ENCODE measurements at places on chromosomes 11 and 22. TPM values are rescaled to one million over a fixed set of nuclear protein-coding genes. Genes with fewer than 3 reads are reported as not detected.

DNA sequence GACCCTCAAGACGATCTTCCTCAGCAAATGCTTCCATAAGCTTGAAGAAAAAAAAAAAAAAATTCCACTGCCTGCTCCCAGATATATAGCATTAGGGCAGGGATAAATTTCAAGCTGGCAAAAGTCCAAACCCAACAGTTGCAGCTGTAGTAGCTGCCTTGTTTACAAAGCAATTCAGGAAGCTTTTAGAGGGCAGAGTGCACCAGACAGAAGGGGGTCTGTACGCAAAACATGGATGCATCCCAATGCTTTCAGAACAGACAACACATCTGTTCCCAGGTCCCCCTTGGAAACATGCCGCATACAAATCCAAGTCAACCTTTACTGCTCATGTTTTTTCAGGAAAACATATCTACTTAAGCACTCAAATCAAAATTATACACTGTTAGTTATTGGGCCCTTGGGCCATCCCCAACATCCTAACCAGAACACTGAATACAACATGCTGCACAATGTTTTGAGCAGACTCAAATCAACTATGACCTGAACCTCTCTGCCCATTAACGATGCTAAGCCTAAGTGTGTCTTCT, 94.5 kb downstream of the CADM1 start:
- DNase-seq, result no peak

DNA sequence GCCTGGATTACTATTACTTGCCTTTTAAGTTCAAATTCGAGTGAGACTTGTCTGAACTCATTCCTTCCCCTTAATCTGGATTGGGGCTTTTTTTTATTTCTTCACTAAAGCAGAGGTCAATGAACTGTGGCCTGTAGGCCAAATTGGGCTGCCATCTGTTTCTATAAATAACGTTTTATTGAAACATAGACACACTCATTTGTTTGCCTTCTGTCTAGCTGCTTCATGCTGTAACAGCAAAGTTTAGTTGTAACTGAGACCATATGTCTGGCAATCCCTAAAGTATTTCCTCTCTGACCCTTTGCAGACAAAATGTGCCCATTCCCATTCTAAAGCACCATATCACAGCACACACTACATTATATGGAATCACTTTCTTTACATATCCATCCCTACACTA, 207.9 kb upstream of the ISX start:
- no peak for DNase-seq

DNA sequence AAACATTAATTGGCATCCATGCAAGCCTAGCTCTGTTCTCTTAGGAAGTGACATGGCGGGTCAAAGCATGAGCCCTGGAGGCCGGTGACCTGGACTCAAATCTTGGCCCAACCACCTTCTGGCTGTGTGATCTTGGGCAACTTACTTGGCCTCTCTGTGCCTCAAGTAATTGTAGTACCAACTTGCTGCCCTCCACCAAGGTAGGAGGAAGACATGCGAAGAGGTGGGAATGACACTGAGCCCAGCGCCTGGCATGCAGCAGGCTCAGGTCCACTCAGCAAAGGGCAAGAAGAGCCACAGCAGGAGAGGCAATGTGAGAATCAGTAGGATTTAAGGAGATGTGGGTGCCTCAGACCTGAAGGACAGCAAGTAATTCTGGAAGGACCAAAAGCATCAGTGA, 59.6 kb upstream of the SLC22A12 start:
- no peak for DNase-seq

DNA sequence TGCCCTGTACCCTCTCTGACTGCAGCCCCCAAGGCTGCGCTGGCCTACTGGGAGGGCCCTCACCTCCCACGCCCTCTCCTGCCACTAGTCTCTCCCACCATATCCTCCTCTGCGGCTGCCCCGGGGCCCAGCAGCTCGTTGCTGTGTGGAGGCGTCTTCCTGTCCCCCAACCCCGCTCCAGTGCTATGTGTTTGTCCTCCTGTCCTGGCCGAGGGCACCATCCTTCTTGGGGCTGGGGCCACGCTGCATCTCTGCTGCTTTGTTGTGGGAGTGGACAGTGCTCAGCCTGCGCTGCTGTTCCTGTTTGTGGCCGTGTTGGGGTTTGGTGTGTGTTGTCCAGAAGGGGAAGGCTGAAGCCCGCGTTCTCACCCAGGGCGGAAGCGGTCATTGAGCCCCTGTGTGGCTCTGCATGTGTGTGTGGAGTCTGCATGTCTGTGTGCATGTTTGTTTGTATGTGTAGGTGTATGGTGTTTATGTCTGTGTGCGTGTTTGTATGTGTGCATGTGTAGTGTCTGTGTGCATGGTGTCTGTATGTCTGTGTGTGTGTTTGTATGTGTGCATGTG, 15.7 kb downstream of the TPCN2 start:
- DNase-seq, result no peak

GRCh38 chr22:46362934-46363515, 27.5 kb downstream of the TRMU start:
- DNase-seq, result no peak

GRCh38 chr22:46251266-46251665, 1.2 kb upstream of the CDPF1 start:
- no peak for DNase-seq

DNA sequence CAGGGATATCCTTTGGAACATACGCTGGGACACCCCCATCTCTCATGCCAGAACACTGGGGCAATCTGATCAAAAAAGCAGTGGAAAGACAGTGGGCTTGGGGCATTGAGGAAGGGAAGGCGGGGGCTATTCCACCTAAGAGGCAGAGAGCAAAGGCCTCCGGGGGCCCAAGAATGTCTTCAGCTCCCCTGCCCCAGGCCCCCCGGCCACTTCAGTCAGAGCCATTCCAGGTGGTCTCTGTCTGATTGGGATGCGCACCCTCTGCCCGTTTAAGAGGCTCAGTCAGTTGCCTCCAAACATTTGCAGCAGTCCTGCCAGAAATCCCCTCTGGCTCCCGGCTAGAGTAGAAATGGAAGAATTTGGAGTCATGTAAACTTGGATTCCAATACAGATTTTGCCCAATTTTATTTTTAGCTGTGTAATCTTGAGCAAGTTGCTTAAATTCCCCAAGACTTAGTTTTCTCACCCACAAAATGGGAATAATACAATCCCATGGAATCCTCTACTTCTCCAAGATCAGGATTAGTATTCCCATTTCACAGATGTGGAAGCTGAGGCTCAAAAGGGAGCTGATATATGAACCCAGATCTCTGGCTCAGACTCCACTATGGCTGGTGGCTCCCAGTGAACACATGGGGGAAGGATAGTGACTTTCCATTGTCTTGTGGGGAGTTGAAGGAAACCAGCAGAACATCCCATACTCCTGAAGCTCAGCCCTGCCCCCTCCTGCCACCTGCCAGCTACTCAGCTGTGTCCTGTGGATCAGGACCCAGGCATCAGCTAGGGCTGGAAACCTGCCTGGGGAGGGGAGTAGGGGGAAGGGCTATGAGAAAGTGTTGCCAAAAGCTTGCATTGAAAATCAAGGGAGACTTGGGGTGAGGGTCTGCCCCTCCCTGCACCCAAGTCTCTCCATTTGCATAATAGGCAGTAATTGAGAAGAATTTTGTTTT, 6.1 kb upstream of the WNT11 start:
- no peak for DNase-seq

- DNase-seq, result no peak
Observed at GRCh38 chr11:74707602-74708510, 23.4 kb downstream of the CHRDL2 start.

DNA sequence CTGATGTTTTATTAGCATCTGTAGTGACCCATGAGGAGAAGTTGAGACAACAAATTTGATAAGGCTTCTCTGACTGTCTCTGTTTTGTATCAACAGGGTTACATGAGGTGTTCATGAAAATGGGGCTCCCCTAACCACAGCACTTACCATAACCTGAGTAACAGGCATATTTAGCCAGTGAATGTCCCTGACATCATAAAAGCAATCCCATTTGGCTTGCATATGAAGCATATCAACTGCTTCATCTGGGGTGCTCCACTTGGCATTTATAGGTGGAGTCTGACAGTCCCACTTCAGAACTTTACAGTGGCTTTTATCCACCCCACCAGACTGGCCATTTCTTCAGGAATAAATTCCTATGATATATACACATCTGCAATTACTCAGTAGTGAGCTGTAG, 257.6 kb downstream of the LUZP2 start:
- DNase-seq, result no peak

DNA sequence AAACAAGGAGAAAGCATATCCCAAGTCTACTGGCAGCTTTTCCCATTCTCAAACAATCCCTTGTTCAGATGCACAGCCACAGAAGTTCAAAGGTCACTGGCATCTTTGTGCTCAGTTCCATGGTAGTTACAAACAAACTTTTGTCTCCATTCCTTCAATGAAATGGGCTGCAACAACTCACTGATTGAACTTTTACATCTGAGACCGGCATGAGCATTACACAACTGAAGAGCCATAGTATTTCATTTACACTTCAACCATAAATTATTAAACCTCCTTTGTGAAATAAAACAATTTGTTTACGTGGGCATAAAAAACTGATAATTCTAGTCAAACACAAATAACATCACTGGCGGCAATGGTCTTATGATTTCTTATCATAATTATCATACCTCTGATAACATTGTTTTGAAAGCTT, 67.8 kb upstream of the ARHGAP32 start:
- no peak for DNase-seq

DNA sequence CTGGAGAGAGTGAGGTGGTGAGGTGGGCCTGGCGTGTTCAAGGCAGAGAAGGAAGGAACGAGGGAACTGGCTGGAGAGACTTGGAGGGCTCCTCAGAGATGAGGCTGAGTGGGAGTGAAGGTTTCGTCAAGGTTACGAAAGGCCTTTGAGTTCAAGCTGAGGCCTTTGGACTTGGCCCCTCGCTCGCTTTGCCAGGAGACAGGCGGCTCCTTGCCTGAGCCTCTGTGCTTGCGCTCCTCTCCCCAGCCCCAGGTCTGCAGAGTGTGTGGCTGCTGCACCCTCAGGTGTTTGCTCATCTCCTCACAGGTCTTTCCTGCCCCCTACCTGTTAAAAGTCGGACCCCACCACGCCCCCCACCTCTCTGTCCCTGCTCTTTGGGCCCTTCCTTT, 91.6 kb downstream of the ATXN10 start:
- DNase-seq, result no peak

GRCh38 chr11:14396273-14396672, 37.3 kb upstream of the RRAS2 start:
- DNase-seq, result no peak

DNA sequence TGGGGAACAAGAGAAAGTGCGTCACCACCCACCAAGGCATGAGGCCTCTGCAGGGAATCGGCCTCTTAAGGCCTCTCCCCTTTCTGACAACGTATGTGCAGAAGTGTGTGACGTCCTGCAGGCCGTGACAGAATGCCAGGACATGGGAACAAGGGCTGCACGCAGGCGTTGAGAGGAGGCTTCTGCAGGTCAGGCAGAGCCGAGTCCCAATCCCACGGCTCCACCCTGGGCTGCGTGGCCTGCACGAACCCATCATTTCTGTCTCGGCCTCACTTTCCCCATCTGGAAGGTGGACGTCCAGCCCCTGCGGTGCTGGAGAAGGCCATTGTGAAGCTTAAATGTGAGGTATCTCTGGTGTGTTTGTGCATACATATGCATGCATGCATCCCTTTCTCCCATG, 61.8 kb downstream of the SHANK2 start:
- DNase-seq, result no peak

- DNase-seq, result no peak
Observed at GRCh38 chr11:17546240-17546639, 819 bp upstream of the OTOG start.

DNA sequence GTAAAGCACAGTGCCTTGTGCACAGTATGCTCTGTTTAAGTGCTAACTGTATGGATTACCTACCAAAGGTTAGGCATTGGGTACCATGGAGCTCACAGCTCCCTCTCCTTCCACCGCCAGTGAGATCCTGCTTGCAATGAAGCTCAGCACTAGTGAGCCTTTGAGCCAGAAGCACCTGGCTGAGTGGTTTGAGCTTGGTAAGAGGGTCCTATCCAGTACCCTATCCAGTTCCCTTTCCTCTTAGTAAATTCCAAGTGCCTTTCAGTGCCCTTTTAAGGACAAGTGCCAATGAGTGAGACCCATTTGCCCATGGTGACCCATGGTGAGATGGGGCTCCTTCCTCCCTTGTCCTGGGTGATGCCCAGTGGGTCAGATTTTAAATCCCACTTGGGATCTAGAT, 43.1 kb upstream of the NAV2 start:
- DNase-seq, result no peak

DNA sequence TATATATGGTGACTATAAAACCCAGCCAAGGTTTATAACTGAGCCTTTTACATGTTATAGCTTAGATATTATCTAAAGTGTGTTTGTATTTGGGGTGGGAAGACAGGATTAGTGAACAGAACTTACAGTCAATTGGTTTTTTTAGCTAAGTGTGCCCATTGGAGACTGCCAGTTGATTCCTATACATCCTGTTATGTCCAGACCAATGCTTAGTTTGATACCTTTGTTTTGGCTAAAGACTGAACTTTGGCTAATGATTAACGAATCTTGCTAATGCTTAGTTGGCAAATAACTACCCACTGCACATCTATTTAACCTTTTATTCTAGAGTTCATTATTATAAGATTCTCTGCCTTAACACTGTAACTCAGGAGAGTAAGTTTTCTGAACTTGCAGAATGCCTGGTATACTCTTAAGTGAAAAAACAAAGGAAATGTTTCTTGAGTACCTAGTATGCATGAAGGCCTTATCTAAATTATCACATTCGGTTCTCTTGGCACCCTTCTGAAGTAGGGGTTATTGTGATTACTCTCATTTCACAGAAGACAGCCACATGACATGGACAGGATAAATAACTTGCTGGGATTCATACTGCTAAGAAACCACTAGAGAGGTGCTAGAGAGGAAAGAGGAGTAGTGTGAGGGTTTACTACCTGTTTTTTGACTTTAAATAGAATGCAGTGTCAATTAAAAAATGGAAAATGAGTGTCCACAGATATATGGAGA, 54.0 kb downstream of the KREMEN1 start:
- no peak for DNase-seq

DNA sequence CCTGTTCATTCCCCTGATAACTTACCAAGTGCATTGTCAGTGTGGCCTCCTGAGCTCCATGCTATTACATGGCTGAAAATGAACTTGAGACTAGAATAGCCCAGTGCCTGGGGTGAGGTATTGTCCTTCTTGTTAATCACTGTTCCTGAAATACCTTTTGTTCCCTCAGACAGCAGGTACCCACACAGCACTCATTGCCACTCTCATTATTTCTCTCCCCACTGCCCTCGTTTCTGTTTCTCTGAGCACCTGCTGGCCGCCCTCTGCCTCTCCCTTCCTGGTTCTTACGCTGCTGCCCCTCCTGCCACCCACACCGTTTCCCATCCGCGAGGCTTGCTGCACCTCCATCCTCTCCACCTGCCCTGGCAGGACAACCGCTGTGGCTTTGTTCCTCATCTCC, 36.9 kb upstream of the RAB1B start:
- no peak for DNase-seq

The HBE1 gene
- total RNA-seq, result not detected

The AGBL2 gene
- total RNA-seq, result 4.9 TPM

The CSRP3 gene
- 0.68 TPM for total RNA-seq

The PTPRCAP gene
- total RNA-seq, result 6.4 TPM

The E2F8 gene
- 3.0 TPM for total RNA-seq

The FLRT1 gene
- 0.13 TPM for total RNA-seq

The MMP11 gene
- 1.5 TPM for total RNA-seq

The C11orf91 gene
- 0.52 TPM for total RNA-seq

The CUL5 gene
- total RNA-seq, result 34.3 TPM

The CFAP68 gene
- 50.9 TPM for total RNA-seq

All from ureter (tissue), 1 donor.